ENCODE measurements at places on chromosomes 1 and 21.

DNA sequence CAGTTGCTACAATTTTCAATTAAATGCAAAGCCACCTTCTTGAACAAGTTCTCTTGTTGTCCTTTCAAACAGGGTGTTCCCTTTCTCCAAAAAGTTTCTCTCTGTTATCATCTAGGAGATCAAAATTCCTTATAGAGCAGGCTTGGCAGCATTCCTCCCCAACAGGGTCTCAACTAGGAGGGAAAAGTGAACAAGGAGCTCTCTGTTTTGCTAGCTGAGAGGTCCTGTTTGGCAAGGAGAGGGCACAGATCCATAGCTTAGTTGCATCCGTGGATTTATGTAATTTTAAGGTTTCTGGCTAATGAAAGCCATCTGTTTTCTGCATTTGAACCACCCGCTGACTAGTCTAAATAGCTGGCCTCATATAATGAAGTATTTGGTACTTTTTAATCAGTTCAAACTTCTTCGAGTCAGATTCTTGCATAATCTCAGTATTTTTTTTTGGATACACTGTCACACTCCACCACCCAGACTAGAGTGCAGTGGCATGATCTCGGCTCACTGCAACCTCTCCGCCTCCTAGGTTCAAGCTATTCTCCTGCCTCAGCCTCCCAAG is 54.0 kb downstream of the APP start:
- DNase-seq, result no peak

DNA sequence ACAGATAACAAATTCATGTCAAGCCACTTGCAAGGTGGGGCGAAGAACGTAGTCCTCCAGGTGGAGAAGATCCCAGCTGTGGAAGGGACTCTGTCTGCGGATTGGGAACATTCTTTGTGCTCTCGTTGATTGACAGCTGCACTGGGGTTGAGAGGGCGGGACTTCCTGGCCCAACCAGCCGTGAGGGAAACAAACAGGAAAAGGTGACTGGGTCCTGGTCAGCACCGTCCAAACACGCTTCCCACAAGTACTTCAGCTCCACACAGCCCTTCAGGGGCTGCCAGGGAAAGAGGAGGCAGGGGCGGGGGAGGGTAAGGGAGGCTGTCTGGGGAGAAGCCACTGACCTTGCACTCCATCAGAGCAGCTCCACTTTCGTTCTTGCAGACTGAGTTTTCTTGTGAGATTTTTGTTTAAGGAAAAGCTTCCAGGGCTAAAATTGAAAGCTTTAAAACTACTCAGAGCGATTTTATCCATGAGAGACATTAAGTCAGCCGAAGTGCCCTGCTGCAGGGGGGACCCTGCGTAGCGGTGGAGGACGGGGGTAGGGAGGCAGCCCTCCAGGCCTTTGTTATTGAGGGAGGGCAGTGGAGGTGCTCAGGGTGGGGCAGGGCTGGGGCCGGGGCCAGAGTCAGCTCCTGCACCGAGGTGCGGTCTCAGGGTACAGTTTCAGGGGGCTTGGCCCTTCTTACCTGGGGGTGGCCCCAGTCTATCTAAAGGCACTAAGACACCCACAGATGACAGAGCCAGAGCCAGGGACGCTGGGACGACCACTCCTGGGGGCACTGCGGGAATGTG is 21.6 kb upstream of the STUM start:
- no peak for DNase-seq

DNA sequence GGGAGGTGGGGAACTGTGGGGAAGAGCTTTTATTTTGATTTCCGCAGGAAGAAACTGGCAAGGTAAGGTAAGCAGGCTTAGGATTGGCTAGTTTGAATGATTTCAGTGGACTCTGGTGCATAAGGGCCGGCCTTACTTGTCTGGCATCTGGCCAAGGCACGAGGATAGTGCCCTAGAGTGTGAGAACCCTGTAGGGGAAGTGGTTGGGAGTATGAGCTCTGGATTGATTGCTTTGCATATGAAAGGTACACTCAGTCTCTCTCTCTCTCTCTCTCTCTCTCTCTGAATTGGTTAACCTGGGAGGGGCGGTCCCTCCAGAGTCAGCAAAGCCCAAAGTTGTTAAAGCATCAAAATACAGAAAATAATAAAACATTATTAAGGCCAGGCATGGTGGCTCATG is 463.0 kb downstream of the SIPA1L2 start:
- DNase-seq, result no peak

- no peak for DNase-seq
These were observed 756 bp downstream of the ANKRD13C start for GRCh38 chr1:70353601-70354331.

DNA sequence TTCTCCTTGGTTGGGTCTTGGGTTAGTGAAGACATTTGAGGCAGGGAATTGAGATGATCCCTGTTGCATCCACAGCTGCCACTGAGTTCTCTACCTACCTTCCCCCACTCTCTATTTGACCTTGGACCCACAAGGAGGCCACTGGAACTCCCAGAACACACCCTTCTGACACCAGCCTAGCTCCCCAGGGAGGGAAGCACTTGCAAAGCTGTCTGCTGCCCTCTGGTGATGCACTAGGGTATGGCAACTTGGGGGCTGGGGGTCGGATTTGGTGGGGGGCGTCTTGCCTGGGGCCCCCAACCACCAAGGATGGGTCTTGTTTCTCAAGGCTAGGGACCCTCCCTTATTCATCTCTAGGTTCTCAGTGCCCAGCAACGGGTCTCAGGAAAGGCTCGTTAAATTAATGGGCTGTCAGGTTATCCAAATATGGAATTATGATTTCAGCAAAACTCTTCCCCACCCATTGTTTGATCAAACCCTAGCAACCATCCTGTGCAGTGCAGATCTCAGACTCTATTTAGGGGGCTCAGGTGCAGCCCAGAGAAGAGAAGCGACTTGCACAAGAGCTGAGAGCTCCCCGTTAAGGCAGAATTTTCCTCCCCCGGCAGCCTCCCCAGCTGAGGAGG is 177.8 kb upstream of the KLHDC7A start:
- no peak for DNase-seq

DNA sequence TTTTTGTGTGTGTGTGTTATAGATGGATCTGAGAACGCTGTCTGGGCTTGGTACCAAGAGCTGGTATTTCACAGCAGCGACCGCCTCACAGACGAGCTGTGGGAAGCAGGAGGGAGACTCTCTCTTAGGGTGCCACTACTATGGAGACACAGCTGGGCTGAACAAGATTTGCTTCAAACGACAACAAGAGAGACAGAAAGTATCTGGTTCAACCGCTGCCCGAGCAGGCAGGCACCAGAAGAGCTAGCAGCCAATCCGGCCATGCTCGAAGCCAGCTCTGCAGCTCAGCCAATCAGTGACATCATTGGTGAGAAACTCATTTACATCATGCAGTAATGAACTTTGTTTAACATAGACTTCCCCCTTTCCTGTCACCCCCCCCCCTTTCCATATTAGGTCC is 341.3 kb downstream of the USP25 start:
- no peak for DNase-seq

Measured in Kasumi-1 (cell line).